ENCODE measurements at places on chromosomes 11 and 22.

DNA sequence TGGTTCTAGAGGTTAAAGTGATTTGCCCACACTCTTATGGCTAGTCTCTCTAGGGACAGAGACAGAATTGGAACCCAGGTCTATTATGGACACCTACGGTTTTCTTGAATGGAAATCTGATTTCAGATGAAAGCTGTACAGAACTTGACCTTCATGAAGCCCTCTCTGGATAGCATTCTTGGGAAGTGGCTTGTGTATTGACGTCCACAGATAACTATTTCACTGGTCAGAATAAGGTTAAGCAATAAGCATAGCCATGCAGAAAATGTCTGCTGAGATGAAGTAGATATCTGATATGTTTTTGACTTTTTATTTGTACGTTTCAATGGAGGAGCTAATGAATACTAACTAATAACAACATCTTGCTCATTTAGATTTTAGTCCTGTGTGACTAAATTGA lies 1.1 kb downstream of the TLCD5 start:
- DNase-seq = no peak

- DNase-seq = no peak
Observed at GRCh38 chr11:73425108-73425507, 48.9 kb downstream of the RELT start.

DNA sequence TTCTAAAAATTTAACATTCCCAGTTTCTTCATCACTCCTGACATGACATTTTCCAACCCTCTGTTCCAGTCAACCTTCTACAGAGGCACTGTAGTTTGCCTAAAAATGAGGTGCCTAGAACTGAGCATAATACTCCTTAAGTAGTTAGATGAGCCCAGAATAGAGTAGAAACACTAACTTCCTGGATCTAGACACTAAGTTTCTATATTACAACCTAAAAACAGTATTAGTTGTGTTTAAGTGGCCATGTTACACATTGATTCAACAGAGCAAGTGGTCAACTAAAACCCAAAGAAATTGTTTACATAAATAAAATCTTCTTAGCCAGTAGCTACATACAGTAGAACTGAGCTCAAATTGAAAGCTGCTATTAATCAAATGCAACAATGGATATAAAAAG lies 1.3 kb downstream of the HPS5 start:
- DNase-seq = no peak

DNA sequence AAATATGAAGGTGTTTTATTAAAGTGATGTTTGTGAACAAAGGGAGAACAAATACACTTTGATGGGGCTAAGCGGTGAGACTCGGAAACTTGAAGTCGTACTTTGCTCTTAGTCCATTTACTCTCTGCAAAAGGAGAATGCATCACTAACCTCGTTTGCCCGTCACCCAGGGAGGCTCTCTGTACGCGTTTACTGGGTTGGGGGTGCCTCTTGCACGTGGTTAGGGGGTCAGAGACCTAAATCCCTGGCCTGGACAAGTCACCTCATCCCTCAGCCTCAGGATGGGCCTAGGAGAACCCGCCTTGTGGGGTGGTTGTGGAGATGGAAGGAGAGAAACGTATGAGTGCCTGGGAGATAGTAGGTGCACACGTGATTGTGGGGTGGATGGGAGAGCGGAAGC lies 803 bp upstream of the IFT27 start:
- no peak for DNase-seq

DNA sequence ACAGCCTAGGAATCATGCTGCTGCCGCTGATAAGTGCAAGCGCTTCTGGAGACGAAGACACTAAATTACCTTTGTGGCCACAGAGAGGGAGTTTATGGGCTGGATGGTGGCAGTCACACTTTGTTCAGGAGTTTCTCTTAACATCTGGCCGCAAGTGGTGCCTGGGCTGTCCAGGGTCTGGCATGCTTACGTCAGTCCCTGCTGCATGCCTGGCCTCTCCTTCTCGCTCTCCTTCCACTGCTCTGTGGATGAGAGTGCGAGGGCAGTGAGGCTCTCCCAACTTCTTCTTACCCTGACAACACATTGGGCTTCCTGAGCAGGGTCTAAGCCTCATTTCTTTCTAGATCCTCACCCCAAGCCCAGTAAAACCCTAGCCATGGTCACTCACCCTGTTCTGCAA lies 160.7 kb upstream of the SEZ6L start:
- no peak for DNase-seq

DNA sequence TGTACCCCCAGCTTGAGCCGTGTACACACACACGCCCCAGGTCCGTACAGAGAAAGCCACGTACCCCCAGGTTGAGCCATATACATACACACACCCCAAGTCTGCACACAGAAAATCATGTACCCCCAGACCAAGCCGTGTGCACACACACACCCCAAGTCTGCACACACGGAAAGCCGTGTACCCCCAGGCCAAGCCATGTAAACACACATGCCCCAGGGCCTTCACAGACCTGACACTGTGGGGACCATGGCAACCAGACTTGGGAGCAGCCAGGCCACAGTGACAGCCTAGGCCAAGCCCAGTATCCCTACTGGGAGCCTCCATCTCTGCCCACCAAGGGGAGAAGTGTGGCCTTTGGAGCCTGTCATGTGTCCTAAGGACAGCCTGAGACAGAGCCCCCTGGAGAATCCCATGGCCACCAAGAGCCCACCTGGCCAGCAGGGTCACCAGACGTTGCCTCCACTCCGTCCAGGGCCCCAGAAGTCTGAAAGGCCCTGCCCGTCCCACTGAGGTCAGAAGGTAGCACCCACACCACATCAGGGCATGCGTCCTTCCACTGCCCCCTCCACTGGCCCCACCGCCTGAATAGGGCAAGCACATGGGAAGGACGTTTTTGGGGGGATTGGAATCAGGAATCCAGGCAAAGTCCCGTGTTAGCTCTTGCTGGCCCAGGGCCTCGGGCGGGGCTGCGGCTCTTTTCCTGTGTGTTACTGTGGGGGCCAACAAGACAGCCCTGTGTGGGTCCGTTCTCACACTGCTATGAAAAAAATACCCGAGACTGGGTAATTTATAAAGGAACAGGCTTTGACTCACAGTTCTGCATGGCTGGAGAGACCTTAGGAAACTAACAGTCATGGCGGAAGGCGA lies 636.7 kb downstream of the TBC1D22A start:
- no peak for DNase-seq
